ENCODE measurements at places on chromosomes 6 and 20.

DNA sequence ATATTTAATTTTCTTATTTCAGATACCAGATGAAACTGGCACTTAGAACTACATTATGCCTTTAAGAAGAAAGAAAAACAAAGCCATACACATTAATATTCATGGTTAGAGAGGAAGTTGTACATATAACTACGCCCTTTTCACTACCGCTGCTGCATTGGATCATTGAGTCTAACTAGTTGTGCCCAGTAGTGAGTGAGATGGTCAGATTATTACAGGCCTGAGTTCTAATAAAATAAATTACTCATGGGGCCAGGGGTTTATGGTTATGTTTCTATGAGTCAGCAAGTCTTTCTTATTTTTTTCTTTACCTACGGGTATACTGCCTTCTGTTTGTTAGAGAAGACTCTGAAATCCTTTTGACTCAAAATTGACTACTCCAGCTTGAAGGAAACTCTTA lies 11.5 kb downstream of the RIOK1 start:
- DNase-seq: no peak

- no peak for DNase-seq
These were observed 25.2 kb downstream of the HLA-A start for GRCh38 chr6:29967379-29968010.

- no peak for DNase-seq
These were observed 182.9 kb downstream of the MCHR2 start for GRCh38 chr6:99810942-99811620.

GRCh38 chr6:34877869-34878485 lies 9.9 kb downstream of the TAF11 start:
- no peak for DNase-seq

- DNase-seq: peak; percentile 83
These were observed 7.6 kb upstream of the TAAR9 start for GRCh38 chr6:132530293-132530974.

- no peak for DNase-seq
These were observed 7.6 kb downstream of the LEMD2 start for GRCh38 chr6:33781131-33781975.

- no peak for DNase-seq
These were observed 295.7 kb downstream of the CDC5L start for GRCh38 chr6:44682987-44683779.

GRCh38 chr6:168302534-168302933 lies 17.0 kb downstream of the DACT2 start:
- no peak for DNase-seq

DNA sequence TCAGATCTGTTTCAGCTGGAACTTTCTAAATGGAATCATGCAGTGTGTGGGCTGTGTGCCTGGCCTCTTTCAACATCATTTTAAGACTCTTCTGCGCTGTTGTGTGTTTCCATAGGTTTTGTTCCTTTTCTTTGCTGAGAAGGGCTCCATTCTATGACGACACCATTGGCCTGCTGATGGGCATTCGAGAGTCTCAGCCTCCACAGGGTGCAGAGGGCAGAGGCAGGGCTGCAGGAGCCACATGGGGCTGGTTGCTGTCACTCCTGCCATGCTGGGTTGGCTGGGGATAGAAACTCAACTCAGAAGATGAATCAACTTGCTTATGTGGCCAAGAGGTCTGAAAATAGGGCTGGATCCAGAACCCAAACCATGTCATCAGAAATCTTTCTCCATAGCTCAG lies 68.5 kb upstream of the SLCO4A1 start:
- no peak for DNase-seq

DNA sequence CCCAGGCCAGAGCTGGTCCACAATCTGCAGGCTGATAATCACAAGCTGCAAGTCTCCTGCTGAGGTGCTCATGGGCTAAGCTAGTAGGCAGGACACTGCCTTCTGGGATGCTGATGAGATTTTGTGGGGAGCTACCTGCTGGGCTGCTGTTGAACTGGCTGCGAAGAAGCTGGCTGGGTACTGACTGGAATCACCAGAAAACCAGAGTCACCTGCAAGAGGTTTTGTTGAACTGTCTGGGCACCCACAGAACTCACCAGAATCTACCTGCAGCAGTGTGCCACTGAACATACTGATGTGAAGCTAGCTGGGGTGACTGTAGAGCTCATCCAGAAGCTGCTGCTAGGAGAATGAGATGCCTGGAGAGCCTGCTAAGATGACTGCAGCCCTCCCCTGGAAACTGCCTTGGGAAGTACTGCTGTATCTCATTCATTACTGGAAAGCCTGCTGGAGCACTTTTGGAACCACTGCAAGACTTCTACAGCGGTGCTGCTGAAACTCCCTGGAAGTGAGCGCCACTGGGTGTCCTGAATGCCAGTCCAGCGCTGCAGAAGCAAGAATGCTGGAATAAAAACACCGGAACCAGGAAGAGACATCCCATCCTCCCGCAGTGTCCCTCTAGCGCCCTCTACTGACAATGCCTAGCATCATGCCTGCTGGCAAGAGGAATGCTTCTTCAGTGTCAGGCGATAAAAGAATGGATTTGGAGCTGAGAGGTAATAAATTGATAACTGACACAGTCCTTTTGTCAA lies 64.9 kb upstream of the ARHGAP18 start:
- peak; percentile 55 for DNase-seq

GRCh38 chr6:104326173-104327001 lies 533.3 kb downstream of the HACE1 start:
- DNase-seq: no peak

DNA sequence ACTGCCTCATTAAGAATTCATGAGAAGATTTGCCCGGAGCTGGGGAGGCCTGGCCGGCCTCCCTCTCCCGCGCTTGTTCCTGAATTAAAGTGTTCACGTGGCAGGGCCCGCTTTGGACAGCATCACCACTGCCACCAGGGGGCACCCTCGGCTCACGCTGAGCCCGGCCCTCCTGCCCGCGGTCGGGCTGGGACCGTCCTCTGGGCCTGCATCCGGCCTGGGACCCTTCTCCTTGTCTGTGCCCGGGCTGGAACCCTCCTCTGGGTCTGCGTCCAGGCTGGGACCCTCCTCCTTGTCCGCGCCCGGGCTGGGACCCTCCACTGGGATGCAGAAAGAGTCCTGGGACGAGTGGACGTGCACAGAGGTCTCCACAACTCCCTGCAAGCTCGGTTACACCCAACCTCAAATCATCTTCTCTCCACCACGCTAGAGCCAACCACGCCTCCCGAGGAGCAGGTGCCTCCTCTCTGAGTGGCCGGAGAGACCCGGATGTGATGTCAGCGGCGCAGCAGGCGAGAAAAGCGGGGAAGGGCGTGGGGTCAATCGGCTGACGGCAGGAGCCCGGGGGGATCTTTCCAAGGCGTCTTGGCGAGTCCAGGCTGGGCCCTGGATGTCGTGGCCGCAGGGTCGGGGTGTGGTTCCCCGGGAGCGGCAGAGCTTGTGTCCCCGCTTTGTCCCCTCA lies 50.9 kb upstream of the DACT2 start:
- DNase-seq: peak; percentile 61

DNA sequence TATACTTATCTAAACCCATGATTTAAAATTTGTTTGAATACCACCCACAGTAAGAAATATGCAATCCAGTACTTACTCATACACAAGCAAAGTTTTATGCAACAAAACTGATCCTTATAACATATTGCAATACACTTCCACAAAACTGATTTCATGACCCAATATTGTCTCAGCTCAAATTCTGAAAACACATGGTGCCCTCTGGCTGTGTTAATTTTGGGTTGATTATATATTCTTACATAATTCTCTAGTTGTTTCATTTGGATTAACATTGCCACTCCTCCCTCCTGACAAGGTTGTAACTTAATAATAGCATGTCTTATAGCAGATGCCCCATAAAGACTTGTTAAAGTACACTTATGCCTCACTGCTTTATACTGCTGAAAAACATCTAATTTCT lies 73.0 kb upstream of the TULP1 start:
- DNase-seq: no peak

- DNase-seq: no peak
These were observed 154.7 kb upstream of the SGK1 start for GRCh38 chr6:134472661-134473060.

- no peak for DNase-seq
These were observed 36.2 kb downstream of the FOXO3 start for GRCh38 chr6:108596956-108597355.

DNA sequence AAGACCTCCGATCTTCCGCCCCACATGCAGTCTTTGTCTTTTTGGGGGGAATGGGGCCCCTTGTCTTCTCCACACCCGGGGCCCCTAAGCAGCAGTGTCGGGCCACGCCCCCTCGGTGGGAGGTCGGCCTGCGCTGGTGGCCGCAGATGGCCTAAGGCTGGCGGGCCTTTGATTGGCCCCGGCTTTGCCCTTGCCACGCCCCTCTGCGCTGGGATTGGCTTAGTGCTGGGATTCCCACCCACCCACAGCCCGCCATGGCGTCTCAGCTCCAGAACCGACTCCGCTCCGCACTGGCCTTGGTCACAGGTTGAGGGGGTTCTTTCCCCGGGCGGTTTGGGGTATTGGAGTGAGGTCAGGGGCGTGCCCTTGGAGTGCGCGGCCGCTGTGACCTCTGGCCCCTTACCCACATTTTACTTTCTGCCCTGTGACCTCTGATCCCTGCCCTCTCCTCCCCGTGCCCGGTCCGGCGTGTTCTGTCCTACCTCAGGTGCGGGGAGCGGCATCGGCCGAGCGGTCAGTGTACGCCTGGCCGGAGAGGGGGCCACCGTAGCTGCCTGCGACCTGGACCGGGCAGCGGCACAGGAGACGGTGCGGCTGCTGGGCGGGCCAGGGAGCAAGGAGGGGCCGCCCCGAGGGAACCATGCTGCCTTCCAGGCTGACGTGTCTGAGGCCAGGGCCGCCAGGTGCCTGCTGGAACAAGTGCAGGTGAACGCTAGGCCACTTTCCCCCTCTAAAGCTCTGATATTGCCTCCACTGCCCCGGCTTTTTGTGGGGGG lies at the start of gene HSD17B8:
TSS of gene HSD17B8 (plus strand) at position 241 of the 776 bp plus-strand sequence. CDS start at position 255, 14 bp downstream.
- DNase-seq: peak; percentile 93

GRCh38 chr6:2746557-2747061 lies 4.1 kb downstream of the MYLK4 start:
- DNase-seq: no peak

- DNase-seq: peak; percentile 51
These were observed 216.7 kb downstream of the ZDHHC14 start for GRCh38 chr6:157597461-157598312.

Measured in activated CD4-positive, alpha-beta T cell treated with anti-CD3 and anti-CD28 coated beads, Interleukin-2, amount 10 ng/mL, durations not matched to agents 7 days and 5 days (primary cell).